ENCODE measurements at places on chromosomes 3 and 15.

DNA sequence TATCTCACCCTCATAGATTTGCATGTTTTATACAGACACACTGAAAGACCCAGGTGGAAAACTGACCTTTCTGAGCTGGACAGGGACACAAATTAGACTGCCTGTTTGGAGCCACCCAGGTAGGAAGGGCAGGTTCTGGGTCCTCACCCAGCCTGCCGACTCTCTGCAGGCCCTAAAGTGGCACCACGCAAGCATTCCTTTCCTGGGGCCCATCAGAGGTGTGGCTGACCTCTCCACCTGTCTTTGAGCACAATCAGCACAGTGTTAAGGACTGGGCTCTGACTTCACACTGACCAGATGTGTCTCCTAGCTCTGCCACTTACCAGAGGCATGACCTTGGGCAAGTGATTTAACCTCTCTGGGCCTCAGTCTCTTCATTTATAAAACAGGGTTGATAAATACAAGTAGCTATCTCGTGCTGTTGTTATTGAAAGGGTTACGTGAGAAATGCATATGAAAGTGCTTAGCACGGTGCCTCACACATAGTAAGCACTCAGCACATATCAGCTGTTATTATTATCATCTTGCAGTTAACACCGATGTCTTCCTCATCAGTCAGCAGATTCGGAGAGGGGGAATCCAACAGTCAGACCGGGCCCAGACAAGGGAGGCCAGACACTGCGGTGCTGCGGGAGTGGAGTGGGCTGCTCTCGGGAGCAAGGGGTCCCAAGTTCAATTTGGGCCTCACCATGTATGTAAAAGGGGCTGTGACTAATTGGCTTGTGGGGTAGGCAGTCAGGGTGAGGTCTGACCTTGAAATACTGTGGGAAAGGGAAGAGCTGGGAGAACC is 2.0 kb upstream of the TBC1D2B start:
- DNase-seq = no peak

DNA sequence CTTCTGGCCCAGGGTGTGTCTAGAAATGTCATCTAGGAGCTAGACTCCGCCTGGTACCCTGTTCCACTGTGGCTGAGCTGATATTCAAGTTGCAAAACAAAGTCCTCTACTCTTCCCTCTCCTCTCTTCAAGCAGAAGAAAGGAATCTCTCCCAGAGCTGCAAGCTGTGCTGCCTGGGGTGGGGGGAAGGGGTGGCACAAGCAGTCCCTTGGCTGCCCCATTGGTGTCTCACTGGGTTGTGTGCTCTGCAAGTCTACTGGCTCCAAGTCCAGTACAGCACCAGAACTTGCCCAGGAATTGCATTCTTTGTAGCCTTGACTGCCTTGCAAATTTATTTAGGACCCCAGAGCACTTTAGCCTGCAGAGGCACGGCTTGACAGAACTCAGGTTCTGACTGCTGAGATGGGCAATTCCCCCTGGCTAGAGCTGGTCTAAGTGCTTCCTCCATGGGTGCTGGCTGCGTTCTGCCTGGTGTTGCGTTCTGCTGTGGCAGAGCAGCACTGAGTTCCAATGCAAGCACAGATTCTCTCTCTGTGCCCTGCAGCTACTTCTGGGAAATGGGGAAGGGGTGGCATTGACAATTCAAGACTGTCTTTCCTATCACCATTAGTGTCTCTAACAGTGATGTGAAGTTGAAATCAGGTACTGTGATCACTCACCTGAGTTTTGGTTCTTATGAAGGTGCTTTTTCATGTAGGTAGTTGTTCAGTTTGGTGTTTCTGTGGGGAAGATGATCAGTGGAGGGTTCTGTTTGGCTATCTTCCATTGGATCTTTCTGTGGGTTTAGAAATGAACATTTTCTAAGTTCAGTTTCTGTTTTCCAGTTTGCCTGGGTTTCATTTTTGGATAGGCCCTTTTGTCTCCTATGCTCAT is 39.5 kb downstream of the OXSR1 start:
- DNase-seq = no peak

DNA sequence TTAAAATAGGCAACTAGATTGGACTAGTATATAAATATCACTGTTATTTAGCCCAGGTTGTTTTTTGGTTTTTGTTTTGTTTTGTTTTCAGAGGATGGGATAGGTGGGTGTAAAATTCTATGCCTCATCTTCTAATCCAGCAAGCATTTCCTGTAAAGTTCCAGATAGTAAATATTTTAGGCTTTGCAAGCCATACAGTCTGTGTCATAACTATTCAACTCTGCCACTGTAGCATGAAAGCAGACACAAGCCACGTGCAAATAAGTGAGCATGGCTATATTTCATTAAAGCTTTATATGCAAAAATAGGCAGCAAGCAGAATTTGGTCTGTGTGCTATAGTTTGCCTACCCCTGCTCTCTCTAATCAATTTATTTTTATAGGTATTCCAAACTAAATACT is 657.3 kb upstream of the TGFBR2 start:
- DNase-seq = no peak

- no peak for DNase-seq
These were observed 2.2 kb upstream of the SENP2 start for GRCh38 chr3:185583925-185584324.

- DNase-seq = no peak
These were observed 64.8 kb downstream of the ZBTB20 start for GRCh38 chr3:115082260-115082659.

GRCh38 chr15:75620841-75621391 is 4.6 kb downstream of the SNUPN start:
- DNase-seq = no peak

DNA sequence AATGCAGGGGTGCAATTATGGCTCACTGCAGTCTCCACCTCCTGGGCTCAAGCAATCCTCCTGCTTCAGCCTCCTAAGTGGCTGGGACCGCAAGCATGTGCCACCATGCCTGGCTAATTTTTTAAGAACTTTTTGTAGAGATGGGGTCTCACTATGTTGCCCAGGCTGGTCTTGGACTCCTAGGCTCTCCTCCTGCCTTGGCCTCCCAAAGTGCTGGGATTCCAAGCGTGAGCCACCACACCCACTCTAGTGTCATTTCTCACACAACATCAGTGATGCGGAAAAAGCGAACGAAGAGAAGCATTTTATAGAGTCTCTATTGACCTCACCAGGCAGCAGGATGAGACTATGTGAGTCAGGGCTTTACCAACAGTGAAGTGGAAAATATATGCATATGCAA is 137.7 kb downstream of the PLD1 start:
- DNase-seq = no peak

DNA sequence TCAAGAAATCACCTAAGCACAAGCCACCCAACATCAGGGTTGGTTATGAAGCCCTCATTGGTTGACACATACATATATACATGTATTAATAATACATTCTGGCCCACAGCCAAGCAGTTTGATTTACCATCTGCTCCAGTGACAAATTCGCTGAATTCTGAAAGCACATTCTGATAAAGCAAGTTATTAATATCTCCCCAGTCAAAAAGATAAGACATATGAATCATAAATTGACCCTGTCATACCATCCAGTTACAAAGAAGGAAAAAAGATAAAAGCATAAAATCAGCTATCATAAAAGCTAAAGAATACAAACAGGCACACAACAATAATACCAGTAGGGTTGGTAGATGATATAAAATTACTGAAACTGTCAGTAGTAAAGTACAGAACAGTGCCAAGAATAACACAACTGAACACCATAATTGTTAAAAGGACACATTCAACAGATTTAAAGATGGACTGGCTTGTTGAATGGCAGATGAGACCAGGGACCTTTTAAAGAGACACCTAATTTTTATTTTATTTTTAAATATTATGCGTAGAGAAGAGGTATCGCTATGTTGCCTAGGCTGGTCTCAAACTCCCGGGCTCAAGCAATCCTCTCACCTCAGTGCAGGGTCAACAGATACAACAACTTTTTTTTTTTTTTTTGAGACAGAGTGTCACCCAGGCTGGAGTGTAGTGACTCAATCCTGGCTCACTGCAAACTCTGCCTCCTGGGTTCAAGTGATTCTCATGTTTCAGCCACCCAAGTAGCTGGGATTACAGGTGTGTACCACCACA is 7.7 kb downstream of the SNX4 start:
- no peak for DNase-seq

DNA sequence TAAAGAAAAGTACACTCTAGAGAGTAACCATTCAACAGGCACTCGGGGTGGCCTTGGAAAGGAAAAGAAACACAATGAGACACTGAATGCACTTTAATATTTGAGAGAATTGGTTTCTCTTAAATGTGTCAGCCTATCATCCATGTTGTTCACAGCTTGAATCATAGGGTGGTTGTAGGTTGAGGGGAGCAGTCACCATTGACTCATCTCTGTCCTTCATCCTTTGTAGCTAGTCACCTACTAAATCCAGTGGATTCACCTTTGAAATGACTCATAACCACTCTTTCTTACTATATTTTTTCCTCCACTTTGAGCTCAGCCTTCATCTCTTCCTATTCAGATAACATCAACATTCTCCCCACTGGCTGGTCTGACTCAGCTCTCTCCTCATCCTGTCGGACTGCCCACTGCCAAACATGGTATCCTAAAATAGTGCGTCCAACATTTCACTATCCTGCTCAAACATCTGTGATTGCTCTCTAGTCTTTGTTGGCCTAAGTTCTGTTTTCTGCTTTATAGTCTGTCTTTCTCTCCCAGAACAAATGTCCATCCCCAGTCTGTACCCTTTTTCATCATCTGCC is 182.7 kb upstream of the GADL1 start:
- DNase-seq = peak; percentile 6

DNA sequence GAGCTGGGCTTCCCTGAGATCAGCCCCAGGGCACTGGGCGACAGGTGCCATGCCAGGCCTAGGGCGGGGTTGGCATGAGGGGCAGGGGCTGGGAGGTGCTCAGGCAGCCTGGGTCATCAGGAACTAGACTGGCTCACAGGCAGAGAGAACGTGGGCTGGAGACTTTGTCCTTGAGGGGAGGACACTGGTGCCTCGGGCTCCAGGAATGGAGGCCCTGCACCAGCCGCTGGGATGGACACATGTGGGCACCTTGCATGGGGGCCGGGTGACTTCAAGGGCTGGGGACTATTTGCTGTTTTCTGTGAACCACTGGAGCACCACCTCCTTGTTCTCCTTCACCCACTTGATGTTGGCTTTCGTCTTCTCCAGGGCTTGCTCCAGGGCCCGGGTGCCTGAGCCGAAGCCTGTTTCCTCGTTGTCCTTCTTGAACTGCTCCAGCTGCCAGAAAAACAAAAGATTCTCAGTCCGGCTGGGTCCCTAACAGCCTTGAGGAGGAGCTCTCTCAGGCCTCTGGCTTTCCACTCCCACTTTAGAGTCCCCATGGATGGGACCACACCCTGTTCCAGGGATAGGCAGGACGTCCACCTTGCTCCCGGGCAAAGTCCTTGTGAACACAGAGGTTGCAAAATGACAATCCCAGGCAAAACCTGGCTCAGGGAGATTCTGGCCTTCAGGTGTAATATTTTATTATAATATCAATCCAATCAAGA is 9.1 kb downstream of the MESP2 start:
- no peak for DNase-seq

DNA sequence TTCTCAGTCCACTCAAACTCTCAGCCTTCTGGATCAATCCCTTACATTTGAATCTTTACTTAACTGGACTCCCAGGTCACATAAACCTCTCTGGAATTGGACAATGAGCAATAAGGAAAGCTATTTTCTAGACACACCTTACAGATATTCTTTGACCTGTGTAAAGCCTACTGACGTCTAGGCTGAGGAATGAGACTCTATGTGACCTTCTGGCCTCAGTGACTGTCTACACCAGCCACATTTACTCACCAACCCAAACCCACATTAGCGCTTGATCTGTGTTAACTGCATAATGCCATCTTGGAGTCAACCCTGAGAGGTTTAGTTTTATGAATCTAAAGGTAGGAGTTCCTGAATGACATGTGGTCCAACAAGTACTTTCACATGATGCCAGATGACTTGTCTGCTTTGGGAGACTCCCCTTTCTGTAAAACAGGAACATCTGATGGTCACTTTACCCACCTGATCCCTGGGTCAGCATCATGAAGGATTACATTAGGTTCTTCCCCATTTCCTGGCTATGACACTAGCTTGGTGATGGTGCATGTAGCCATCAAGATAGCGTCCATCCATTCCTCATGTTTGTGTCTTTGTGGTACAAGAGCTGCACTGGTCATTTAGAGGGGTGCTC is 11.4 kb upstream of the COMMD2 start:
- no peak for DNase-seq

DNA sequence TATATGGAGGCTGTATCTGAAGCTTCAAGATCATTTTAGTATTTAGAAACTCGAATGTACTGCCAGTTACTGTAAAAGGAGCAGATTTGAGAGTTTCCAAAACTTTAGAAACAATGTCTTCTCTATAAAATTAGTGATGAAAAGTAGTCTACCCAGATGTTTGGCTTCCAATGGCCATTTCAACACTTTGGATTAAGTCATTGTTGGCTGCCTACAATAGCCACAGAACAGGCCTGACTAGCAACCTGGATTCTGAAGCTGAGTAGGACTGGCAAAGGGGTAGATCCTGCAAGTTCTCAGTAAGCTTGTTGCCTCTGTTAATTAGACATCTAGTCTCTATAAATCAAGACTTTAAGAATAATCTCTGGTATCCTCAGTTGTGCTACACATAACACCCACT is 239.0 kb upstream of the KCNMB2 start:
- no peak for DNase-seq

DNA sequence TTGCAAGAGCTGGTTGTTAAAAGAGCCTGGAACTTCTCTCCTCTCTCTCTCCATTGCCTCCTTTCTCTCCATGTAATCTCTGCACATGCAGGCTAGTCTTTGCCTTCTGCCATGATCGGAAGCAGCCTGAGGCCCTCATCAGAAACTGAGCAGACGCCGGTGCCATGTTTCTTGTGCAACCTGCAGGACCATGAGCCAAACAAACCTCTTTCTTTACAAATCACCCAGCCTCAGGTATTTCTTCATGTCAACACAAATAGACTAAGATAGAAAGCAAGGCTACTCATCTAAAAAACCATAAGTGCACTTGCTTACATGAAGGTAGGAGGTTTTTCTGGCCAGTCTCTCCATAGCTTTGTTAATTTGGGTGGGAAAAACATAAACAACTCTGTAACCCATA is 8.7 kb downstream of the PDZRN3 start:
- no peak for DNase-seq

- DNase-seq = no peak
These were observed 43.9 kb downstream of the ALDH1A2 start for GRCh38 chr15:58021332-58022230.

DNA sequence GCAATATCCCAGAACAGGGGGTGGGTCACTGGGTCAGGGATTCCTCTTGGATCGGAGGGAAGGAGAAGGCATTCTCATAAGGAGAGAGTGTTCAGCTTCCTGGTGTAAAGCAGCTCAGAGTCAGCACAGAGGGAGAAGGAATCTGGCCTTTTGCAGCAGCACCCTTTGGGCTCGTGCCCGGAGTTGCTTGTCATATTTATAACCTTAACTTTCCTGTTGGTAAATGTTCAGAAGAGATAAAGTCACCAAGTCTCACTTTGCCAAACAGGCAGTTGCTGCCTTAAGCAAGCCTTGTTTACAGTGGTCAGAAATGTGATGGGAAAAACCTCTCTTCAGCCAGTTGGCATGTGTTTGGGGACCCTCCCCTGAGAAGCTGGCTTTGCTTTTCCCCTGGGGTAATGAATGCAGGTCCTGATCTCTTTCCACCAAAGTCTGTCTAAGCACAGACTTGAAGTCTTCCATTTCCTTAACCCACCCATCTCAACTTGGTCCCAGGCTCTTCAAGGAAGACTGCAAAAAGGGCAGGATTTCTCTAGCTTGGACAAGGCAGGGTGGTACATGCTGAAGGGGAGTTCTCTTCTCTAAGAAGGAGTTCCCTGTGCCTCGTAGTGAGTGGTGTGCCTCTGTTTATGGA is 206.9 kb upstream of the BHLHE40 start:
- DNase-seq = peak; percentile 37

All from frontal cortex (tissue), 4 donors.